ENCODE measurements at places on chromosomes 1 and 21.

DNA sequence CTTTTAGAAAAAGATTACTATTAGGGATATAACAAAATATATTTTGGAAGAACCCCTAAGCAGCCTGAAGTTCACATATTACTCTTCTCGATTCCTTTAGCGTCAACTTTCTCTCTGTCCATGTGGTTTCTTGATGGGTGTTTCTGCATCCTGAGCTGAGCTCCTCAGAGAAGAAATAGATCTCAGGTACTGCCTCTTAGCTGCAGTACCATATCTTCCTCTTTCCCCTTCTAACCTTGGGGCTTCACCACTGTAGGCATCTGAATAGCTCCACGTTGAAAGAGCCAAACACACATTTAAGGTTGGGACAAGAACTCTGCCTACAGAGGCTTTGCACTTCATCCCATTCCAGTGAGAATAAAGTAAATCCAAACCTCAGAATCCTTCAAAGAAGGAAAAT is 59.2 kb downstream of the SAMSN1 start:
- DNase-seq: no peak

- no peak for DNase-seq
These were observed 19.6 kb upstream of the ACTRT2 start for GRCh38 chr1:3001471-3002348.

DNA sequence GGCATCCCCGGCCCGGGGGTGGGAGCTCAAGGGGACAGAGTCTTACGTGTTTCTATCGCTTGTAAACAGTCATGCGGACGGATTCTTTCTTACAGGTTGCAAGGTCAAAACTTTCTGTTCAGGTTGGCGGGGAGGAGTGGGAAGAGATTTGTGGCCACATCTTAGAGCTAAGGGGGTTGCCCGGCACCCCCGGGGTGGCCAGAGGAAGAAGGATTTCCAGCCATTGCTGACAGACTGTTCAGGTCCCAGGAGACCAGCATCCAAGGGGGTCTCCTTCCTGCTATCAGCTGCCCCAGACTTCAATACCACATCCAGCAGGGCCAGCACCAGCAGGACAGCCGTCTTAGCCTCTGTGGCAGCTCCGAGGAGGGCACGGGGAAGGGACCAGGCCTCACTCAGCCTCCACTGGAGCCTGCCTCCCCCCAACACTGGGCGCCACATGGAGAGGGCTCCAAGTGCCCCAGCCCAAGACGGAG is 52.0 kb downstream of the KIF21B start:
- DNase-seq: no peak

GRCh38 chr21:41066086-41066938 is 101.6 kb upstream of the BACE2 start:
- DNase-seq: no peak

DNA sequence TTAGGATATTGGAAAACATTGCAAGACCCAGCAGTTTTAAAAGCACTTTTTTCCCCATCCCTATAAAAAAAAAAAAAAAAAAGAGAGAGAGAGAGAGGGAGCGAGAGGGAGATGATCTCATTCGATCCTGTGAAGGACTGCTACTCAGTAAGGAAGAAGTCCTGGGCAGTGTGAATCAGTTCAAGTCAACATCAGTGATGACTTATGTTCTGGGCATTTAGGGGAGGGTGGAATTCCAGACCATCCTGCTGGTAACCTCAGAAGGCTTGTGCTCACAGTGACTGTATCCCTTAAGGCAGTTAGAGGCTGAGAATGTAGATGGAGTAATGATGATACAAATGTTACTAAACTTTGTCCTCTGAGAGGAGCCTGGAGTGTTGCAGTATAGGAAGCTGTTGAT is 151.4 kb downstream of the TGFB2 start:
- peak; percentile 99 for DNase-seq

- peak; percentile 7 for DNase-seq
These were observed 262.0 kb downstream of the TNR start for GRCh38 chr1:175481126-175482070.

- DNase-seq: peak; percentile 50
These were observed 32.7 kb downstream of the XCL1 start for GRCh38 chr1:168608796-168609715.

DNA sequence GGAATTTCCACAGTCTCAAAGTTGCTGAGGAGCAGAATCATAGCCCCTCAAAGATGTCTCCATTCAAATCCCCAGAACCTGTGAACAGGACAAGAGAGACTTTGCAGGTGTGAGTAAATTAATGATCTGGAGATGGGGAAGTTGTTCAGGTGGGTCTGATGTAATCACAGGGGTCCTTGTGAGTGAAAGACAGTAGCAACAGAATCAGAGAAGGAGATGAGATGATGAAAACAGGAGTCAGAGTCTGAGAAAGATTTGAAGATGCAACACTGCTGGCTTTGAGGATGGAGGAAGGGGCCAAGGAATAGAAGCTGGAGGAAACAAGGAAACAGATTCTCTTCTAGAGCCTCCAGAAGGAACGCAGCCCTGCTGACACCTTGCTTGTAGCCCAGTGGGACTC is 81.5 kb downstream of the SELENOF start:
- DNase-seq: no peak

- peak; percentile 86 for DNase-seq
These were observed 14.1 kb downstream of the HENMT1 start for GRCh38 chr1:108646648-108647269.

- DNase-seq: peak; percentile 58
These were observed 39.4 kb upstream of the EPS15 start for GRCh38 chr1:51558375-51558924.

DNA sequence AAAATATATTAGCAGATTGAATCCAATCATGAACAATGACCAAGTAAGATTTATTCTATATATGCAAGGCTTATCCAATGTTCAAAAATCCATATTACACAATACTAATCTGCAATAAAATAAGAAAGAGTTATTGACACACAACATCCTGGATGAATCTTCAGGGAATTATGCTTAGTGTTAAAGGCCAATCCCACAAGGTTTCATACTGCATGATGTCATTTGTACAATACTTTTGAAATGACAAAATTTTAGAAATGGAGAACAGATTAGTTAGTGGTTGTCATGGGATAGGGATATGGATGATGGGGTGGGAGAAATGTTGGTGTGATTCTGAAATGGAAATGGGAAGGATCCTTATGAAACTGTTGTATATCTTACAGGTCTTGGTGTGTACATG is 425.7 kb downstream of the SIPA1L2 start:
- peak; percentile 23 for DNase-seq

- DNase-seq: no peak
These were observed 104.2 kb upstream of the BARHL2 start for GRCh38 chr1:90821152-90821787.

DNA sequence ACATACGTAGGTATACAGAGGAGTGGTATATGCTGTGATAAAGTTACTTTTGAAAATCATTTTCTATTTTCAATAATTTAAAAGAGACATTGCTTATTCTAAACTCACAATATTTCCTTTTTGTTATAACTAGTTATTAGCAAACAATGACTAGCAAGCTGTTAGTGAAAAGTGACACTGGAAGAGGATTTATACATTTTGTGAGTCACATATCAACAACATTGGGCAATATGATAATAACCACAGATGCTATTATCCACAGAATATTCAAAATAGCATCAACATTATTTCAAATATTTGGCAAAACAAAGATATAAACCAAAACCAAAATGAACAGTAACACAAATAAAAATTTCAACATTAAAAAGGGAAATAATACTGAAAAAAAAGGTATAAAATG is 104.0 kb upstream of the HP1BP3 start:
- DNase-seq: peak; percentile 41

DNA sequence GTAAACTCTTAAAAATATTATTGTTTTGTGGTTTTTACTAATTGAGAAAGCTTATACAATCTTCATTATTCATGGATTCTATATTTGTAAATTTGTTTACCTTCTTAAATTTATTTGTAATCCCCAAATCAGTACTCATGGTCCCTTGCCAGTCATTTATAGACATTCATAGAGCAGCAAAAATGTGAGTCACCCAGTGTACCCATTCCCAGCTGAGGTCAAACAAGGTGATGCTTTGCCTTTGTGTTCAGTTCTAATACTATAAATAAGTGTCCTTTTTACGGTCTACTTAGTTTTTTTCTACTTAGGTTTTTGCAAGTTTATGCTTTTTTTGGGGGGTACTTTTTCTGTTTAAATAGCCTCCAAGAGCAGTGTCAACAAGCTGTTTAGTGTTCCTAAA is 36.1 kb downstream of the SORT1 start:
- DNase-seq: peak; percentile 61

GRCh38 chr1:248813546-248813945 is 12.2 kb downstream of the SH3BP5L start:
- no peak for DNase-seq
